ENCODE measurements at places on chromosomes 3 and 15.

DNA sequence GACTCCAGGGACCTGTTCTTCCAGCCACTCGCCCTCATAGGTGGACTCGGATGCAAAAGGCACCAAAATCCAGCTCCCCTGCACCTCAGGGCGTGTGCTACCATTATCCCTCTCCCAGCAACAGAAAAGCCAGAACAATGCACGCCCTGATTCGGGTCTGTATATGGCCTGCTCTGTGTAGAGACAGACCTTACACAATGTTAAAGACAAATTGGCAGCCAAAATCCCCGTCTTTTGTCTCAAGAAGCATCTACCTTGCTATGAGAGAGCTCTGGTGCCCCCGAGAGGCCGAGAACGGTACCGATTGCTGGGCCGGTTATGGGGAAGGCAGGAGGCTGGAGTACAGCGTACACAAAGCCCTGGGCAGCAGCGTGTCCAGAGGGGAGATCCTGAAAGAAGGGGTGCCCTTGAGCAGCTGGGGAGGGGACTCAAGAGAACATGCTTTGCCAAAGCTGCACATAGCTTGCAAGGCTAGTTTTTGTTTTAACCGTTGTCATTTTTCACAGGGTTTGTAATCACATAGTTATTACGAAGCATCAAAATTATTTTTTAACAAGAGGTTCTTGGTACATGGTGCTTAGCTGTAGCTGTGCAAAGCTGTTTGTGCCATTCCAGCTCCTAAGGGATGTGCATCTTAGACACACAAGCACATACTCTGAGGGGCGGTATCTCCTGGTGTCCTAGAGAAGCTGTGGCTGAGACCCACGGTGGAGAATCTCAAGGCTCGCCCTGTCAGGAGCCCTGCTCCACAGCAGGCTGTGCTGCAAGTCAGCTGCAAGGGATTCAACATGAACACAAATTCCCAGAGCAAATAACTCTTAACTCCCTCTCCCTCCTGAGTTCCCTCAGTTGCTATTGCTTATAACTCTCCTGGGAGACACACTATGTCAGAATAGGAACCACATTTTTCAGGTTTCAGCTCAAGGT is 461.5 kb upstream of the PPP2R3A start:
- DNase-seq: peak; percentile 74

GRCh38 chr3:50620820-50621219 is 3.9 kb downstream of the MAPKAPK3 start:
- no peak for DNase-seq

DNA sequence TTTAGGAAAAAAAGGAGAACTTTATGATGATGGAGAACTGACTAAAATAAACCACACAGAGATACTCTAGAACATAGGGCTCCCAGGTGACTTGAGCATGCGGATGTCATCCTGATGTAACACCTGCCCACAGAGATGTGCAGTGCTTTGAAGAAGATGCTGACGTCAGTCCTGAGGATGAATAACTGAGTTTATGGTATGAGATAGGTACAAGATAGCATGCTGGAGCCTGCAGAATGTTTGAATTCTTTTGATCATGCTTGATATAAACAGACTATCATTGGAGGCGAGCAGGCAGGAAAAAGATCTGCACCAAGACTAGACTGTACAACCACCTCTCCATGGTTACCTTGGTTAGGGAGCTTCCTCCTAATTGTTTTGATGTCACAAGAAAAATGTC is 12.4 kb downstream of the CCR4 start:
- DNase-seq: no peak

DNA sequence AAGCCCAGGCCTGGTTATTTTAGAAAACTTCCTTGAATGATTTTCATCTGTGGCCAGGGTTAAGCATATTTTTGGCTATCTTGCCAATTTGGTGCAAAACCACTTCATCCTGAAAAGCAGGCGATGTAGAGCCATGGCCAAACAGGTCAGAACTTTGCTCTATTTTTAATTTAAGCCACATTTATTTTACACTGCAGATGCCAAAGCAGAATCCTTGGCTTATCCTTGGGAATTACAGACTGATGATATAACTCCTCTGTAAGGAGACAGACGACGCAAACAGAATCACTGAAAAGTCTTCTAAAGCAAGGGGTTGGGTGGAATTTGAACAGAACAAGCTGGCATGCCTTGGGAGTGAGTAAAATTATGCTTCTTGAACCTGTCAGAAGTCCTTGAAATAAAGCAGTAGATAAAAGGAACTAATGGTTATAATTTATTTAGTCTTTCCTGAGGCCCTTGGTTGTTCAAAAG is 121.9 kb downstream of the CHST2 start:
- DNase-seq: no peak

- DNase-seq: no peak
Observed at GRCh38 chr15:41474436-41474835, 19.2 kb upstream of the ITPKA start.

DNA sequence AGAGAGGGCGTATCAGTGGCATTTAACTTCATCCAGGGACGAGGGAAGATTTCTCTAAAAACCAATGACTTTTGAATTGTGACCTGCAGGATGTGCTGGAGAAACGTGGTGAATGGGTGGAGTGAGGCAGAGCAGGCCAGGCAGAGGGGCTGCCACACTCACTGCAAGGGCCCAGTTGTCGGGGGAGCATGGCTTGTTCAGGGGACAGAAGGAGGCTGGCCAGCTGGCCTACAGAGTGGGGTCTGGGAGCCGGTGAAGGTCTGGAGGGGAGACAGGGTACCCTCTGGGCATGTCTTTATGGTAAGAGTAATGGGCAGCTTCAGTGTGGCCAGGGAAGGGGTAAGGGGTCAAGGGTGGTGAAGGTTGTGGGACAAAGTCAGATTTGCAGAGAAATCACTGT is 225.2 kb upstream of the RGMA start:
- DNase-seq: no peak

- DNase-seq: no peak
Observed at GRCh38 chr15:91508633-91509032, 344.9 kb upstream of the SLCO3A1 start.

GRCh38 chr3:60178931-60179653 is 1072.2 kb downstream of the FHIT start:
- DNase-seq: no peak

- DNase-seq: no peak
Observed at GRCh38 chr3:126348308-126348920, 8.8 kb downstream of the KLF15 start.

DNA sequence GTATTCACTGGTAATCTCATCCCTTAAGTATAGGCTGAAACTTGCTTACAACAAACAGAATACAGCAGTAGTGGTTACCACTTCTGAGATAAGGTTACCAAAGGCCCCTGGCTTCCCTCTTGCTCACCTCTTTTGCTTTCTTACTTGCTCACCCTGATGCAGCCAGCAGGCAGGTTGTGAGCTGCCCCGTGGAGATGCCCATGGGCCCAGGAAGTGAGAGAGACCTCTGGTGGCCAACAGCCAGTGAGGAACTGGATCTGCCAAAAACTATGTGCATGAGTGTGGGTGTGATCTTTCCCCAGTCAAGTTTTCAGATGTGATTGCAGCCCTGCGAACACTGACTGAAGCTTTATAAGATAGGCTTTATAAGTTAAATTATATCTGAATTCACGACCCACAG is 48.7 kb downstream of the NMNAT3 start:
- DNase-seq: no peak

GRCh38 chr3:148906667-148907066 is 41.6 kb downstream of the CPA3 start:
- DNase-seq: no peak

- DNase-seq: no peak
Observed at GRCh38 chr3:50617911-50618481, 1.0 kb downstream of the MAPKAPK3 start.

- no peak for DNase-seq
Observed at GRCh38 chr3:27485866-27486265, 1.7 kb upstream of the SLC4A7 start.

GRCh38 chr3:11575677-11576076 is 68.0 kb downstream of the VGLL4 start:
- no peak for DNase-seq

DNA sequence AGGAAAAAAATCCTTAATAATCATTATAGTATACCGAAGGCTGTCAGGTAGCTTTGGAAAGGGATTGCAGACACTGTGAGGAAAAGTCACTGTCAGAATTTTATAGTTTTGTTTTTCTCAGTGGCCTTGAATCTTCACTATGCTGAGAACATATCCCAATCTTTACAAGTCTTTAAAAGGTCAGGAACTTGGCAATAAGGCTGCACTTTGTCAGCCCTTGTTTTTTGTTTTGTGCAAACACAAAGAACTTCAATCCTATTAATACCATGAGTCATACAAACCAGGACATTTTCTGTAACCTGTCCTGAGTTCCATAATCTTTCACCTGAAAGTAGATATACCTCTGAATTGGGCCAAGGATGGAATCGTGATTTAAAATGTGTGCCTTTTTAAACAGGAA is 45.6 kb upstream of the PIK3R4 start:
- no peak for DNase-seq

DNA sequence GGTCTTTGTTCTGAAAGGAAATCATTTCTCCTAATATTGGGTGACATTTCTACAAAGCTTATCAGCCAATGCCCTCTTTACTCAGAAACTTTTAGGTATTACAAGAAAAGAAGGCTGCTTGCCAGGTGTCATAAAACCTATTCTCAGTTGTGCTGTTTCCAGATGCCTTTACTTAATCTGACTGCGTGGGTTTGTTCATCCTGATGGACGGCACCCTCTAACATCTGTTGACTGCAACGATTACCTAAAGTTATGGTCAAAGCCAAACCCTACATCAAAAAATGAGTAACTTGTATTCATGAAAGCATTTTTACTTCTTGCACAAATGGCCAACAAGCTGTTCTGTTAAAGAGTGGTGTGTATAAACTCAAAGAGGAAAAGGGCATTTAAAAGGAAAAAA is 207.7 kb upstream of the PDZRN3 start:
- peak; percentile 4 for DNase-seq

DNA sequence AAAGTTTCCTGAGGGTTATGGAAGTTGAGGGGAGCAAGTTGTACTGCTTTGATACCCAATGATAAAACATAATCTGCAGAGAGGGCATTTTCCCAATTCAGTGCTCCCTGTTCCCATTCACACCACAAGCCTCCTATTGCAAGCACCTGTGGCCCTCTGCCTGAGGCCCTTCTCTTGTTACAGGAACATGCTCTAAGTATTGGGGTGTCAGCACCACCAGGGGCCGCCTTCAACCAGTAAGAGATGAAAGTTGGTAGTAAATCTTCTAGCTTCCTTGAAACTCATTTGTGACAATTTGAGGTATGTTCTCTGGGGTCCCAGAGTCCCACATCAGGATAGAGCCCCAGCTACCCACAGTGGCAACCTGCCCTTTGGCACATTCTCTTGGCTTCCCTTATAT is 265.4 kb upstream of the ARHGEF26 start:
- DNase-seq: no peak

DNA sequence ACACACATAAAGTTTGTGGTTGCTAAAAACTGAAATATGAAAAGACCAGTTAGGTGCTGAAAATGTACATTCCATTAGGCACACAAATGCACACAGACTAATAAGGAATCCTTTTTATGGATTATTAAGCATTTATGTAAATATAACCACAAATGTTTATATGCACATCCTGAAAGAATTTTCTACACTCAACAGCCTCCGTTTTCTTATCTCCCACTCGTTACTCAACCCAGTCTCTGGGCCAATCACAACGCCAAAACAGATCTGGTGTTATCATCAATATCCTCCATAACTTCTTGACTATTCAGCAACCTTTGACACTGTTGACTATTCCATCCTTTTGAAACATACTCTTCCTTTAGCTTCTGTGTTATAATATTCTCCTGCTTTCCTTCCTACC is 136.4 kb downstream of the ATP8B4 start:
- no peak for DNase-seq

GRCh38 chr15:32730677-32731654 is 13.2 kb downstream of the GREM1 start:
- peak; percentile 45 for DNase-seq
